ENCODE measurements at places on chromosomes 11 and 22.

DNA sequence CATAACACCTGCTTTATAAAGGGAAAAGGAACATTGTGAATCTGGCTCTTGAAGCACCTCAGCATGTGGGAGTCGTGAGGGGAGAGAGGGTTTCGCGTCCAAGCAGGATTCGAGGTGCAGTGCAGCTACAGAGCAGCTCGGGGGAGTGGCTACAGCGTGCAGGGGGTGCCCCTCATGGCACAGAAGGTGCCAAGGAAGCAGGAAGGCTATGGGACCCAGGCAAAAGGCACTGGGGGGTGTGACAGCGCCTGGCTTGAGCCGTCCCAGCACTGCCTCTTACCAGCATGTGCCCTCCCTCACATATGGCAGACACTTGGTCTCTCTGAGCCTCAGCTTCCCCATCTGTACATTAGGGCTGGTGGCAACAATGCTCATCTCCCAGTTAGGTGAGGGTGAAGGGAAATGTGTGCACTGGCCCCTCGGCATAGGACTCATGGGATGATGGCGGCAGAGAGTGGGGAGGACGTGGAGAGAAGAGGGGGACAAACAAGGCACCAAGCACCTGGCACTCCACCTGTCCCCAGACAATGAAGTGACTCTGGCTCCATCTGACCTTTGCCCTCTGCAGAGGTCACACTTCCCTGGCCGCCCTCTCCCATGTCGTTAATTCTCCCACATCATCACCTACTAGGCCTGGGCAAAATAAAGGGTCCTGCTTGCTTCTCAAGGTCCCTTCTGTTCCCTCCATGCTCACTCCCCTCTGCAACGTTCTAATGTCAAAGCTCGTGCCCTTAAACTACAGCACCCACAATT lies 10.4 kb downstream of the TNKS1BP1 start:
- no peak for DNase-seq

DNA sequence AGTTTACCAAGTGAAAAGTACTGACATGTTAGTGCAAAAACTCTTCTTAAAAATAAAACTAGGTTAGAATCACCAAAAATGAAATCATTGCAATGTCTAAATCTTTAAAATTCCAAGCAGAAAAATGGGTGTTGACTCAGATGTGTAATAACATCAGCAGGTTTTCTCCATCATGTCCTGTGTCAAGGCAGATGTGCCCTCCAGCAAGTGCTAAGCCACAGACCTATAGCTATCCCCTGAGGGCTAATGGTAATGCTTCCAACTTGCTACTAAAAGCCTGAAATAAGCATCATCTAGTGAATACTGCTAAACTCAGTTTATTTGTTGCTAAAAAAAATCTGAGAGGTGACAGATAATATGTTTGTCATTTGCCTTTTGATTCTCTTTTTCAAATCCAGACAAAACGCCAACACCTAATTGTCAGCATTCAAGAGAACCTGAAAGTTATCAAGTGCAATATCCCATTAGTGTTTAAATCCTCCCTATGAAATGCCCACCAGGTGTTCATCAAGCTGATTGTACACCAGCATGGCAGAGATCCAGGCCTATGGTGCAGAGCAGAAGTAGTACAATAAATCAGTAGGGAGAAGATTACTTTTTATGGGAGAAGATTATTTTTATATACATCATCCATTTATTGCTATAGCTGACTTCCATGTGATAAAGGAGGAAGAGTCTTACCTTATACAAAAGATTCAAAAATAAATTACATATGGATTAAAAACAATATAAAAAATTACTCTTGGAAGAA lies 55.1 kb upstream of the SYT9 start:
- DNase-seq: no peak

DNA sequence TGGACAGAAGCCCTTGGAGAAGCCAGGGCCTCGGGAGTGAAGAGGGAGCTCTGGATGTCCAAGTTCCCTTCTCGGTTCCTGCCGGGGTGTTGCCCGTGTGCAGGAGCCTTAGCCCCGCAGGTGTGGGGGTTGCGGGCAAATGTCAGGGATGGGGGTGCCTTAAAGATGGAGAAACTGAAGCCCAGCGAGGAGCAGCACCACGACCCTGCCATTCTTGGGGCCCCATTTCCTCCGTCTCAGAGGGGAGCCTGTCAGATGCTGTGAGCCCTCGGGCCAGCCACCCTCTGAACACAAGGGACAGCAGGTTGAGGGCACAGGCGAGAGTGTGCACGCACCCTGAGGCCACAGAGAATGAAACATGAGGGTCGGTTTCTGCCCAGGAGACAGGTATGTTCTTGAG lies 6.3 kb downstream of the OSBPL5 start:
- DNase-seq: no peak

- DNase-seq: no peak
Observed at GRCh38 chr11:46114961-46115360, 6.3 kb downstream of the PHF21A start.

All from anterior cingulate cortex (tissue), 58 donors.